ENCODE measurements at places on chromosomes 16 and 17.

- DNase-seq: no peak
These were observed 13.5 kb downstream of the CDIP1 start for GRCh38 chr16:4525069-4525468.

DNA sequence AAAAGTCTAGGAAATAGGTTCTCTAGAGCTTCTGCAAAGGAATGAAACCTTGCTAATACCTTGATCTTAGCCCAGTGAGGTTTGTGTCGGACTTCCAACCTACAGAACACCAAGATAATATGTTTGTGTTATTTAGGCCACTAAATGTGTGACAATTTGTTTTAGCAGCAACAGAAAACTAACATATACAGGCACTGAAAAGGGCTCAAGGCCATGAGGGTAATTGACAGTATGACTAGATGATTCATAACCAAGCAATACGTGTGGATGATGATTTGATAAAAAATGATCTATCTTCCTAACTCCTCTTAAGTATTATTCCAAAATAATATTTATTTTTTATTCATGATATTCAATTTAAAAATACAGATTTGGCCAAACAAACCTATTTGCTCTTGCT is 27.7 kb upstream of the MED13 start:
- DNase-seq: no peak

GRCh38 chr16:57971848-57972247 is 920 bp upstream of the CNGB1 start:
- no peak for DNase-seq

- no peak for DNase-seq
These were observed 5.3 kb upstream of the WDR24 start for GRCh38 chr16:695355-696089.

- no peak for DNase-seq
These were observed 40.0 kb downstream of the RPH3AL start for GRCh38 chr17:312476-313148.

- no peak for DNase-seq
These were observed 259.8 kb upstream of the MON1B start for GRCh38 chr16:76931186-76931585.

DNA sequence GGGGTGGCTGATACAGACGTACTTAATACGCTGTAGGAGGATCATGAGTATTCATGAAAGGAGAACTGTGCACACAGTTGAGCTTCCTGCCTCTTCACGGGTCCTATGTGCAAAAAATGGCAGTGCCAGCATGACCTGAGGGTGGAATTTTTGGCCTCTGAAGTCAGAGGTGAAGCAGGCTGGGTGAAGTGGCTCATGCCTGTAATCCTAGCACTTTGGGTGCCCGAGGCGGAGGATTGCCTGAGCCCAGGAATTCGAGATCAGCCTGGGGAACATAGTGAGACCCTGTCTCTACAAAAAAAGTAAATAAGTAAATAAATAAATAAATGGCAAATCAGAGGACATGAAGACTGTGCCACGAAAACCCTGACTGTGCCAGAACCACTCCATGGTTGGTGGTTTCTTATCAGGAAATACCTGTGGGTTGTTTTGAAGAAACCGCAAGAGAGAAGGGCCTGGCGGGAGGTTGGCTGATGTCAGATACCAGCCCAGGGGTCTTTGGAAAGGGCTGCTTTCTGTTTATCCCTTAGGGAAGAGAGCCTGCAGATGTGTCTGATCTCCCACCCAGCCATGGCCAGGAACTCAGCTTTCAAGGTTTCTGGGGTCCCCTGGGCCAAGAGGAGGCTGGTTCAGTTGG is 3.4 kb downstream of the ASPSCR1 start:
- no peak for DNase-seq

GRCh38 chr16:69793526-69793925 is 31.4 kb downstream of the WWP2 start:
- DNase-seq: no peak

DNA sequence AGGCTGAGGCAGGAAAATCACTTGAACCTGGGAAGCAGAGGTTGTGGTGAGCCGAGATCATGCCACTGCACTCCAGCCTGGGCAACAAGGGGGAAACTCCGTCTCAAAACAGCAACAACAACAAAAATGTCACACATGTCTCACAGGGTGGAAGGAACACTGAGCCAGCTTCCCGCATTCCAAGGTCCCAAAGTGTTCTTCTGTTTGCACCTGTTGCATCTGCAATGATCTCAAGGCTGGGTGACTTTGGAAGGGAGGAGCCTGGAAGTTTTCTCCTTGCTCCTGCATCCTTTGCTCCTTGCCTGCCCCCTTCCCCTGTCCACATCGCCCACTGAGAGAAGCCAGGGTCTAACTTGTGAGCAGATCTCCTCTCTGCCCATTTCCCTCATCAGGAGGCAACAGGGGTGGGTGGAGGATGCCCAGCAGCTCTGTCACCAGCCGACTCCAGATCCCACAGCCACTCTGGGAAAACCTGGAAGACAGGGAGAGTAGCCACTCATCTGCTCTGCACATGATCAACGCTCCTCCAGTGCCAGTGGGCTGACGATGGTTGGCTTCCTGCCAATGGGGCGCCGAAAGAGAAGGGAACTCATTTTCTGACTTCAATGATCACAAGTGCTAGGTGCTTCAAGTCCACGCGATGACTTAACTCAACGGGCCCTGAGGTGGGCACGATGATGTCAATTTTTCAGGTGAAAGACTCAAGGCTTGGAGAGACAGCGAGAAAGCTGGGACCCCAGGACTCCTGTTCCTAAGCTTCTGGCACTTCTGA is 12.6 kb downstream of the CHST6 start:
- DNase-seq: no peak

DNA sequence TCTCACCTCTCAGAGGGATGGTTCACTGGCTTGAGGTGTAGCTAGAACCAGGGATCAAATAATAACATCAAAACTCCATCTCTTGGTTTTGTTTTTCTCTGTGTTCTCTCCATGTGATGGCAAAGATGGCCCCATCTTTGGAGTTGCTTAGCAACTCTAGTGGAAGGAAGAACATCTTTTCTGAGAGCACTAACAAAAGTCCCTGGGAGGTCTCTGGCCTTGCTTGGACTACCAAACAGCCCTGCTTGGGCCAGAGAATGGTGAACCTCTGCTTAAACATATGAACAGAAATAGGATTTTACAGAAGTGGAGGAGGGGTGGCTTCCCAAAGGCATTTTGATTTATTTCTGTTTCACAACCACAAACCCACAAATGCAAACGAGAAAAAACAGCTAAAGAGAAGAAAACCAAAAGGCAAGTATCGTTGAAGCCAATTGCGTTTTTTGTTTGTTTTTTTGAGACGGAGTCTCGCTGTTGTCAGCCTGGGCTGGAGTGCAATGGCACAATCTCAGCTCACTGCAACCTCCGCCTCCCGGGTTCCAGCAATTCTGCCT is 13.2 kb downstream of the GABARAPL2 start:
- DNase-seq: no peak

DNA sequence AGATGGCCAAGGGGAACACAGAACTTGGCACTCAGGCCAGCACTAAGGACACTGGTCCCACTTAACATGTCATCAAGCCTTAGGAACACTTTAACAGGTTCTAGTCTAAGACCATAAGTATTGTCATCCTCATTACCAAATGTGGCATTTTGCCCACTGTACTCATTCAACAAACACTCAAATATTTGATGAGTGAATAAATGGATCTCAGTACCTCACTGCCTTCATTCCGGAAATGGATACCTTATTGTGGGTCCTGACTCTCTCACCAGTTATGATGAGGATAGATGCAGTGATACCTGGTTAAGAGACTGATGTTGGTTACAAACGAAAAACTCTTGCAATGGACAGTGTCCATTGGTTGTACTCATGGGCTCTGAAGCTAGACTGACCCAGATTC is 455.2 kb upstream of the DYNLRB2 start:
- no peak for DNase-seq

DNA sequence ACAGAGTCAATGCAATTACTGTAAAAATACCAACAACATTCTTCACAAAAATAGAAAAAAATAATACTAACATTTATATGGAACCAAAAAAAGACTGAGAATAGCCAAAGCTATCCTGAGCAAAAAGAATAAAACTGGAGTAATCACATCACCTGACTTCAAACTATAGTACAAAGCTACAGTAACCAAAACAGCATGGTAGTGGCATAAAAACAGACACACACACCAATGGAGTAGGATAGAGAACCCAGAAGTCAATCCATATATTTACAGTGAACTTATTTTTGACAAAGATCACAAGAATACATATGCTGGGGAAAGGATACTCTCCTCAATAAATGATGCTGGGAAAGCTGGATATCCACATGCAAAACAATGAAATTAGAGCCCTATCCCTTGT is 84.2 kb downstream of the CEP112 start:
- DNase-seq: no peak

DNA sequence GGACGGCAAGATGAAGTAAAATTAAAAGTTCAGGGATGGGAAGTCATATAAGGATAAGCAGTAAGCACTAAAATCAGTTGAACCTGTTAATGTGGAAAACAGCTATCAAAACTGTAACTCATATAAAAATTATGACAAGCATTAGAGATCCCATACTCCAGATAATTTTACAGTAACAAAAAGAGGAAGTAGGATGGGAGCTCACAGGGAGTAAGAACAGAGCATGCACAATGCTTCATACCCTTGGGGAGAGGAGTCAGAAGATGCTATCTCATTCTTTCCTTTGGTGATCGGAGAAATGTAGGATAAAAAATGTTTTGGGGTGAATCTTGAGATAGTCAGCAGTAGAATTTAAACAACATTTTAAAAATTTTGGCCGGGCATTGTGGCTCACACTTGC is 164.7 kb upstream of the CACNG5 start:
- DNase-seq: no peak

Measured in cerebellar cortex (tissue), 1 donor.